ENCODE measurements at places on chromosomes 1 and 21.

DNA sequence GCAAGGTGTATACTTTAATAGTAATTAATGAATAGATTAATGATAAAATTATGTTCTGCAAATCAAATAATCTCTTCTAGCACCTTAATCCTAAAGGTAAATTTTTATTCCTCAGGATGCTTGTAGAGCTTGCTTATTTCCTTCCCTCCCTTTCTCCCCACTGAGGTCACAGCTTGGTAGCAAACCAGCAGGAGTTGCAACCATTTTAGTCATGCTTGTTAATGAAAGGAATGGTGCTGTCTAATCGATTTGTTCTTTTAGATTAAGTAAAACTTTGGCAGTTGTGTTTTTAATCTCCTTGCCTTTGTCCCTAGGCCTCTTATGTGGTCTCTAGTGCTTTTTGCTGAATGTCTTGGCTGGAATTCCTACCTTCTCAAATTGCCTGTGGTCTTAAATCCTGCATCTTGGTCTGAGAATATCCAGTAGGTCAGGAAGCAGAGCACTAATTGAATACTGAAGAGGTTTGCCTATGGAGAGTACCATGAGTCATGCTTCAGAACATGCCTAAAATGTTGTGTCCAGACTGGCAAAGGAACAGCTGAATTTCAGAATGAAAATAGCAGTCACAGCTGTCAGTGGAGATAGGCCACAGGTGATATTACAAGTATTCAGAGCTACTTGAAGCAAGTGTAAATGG lies 36.3 kb upstream of the RWDD3 start:
- no peak for DNase-seq

DNA sequence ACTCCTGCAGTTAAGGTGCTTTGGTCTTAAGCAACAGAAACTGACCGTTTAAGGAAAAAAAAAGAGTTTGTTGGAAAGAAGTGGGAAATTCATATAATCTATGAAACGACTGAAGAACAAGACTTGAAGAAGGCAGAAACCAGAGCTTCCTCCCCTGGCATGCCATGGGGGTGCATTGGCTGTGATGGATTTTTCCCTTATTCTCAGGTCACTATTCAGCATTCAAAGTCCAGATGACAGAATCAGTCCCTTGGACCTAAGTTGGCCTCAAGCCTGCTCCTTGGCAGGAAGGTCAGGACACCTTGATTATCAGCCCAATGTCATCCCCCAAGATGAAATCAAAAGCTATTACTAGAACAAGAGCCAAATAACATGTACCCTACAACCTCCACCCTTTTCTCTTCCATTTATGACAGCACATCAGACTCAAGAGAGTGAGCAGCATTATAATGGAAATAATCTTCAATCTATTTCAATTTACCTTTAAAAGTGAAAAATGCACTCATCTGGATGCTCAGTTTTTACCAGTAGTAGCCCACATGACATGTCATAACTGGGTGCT lies 15.8 kb upstream of the TMEM9 start:
- no peak for DNase-seq

DNA sequence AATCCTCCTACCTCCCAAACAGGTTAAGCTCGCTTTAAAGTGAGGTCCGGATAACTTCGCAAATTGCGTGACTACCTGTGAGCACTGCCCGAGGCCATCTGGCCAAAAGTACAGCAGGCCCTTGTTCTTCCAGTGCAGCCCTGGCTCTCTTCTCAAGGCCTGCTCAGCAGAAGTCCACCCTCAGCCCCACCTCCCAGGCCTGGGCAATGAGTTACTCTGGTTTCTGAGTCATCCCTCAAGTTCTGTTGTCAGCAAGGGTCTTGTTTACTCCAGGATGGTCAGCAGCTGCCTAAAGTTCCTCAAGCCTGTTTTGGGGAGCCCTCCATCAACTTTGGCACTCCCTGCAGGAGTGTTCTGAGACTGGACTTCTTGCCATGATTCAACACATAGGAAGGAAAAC lies 101.7 kb downstream of the BCAR3 start:
- no peak for DNase-seq

GRCh38 chr1:66730462-66730861 lies 21.8 kb upstream of the DYNLT5 start:
- DNase-seq: no peak

- no peak for DNase-seq
These were observed 20.7 kb downstream of the PHC2 start for GRCh38 chr1:33410091-33410701.

- DNase-seq: no peak
These were observed 9.8 kb downstream of the COL8A2 start for GRCh38 chr1:36115200-36115669.

DNA sequence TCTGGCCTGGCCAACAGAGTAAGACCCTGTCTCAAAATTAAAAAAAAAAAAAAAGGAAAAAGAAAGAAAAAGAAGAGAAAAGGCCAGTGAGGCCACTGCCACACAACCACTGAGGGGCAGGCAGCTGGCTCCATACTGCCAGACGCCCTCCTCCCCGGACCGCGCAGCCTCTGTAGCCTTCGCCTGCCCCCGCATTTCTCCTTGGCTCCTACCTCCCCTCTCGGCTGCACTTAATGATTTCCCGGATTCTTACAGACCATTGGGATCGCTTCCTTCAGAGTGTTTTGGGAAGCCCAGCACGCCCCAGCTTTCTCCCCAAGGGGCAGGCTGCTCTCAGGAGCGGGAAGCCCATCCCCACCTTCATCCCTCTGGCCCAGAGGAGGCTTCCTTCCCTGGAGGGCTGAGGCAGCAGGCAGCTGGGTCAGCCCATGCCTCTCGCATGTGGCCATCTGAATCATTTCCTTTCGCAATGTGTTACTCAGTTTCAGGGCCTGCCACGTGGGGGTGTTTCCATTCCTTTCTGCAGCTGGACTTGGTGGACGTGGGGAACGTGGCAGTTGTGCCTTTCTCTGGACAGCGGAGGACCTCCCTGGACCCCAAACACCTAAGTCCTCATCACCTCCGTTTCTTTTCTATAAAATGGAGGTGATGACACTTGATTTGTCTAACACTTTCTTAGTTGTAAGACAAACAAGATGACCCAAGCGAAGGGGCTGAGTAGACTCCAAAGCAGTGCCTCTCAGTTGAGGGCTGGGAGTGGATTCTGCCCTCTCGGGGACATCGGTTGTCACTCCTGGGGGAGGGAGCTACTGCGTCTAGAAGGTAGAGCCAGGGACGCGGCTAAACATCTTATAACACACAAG lies 2.3 kb downstream of the SLC2A5 start:
- DNase-seq: no peak

DNA sequence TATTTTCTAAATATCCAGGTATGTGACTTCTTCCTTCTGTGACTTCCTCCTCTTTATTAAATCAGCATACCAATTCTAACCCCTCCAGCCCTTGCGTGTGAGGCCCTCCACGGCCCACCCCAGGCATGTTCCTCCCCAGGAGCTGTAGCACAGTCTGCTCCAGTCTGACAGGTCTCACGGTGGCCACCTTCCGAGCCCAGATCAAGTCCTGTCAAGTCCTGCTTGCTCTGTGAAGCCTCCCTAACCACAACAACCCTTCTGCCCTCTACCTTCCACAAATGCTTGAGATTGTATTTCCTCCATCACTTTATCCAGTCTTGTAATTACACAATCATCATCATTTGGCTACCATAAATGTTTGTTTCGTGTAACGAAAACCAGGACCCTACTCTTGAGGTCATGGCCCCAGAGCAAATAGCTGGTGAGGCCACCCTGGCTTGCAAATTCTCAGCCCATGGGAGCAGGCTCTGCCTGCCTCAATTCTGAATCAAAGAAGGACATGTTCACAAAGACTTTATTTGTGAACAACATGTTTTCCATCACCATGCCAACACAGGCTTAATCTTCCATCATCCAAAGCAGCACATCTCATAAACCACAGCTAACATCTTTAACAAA lies 33.0 kb upstream of the S100A7 start:
- no peak for DNase-seq

GRCh38 chr1:31658721-31659120 lies 14.0 kb upstream of the PEF1 start:
- no peak for DNase-seq

- no peak for DNase-seq
These were observed 15.0 kb downstream of the CDKN2C start for GRCh38 chr1:50985094-50985493.

DNA sequence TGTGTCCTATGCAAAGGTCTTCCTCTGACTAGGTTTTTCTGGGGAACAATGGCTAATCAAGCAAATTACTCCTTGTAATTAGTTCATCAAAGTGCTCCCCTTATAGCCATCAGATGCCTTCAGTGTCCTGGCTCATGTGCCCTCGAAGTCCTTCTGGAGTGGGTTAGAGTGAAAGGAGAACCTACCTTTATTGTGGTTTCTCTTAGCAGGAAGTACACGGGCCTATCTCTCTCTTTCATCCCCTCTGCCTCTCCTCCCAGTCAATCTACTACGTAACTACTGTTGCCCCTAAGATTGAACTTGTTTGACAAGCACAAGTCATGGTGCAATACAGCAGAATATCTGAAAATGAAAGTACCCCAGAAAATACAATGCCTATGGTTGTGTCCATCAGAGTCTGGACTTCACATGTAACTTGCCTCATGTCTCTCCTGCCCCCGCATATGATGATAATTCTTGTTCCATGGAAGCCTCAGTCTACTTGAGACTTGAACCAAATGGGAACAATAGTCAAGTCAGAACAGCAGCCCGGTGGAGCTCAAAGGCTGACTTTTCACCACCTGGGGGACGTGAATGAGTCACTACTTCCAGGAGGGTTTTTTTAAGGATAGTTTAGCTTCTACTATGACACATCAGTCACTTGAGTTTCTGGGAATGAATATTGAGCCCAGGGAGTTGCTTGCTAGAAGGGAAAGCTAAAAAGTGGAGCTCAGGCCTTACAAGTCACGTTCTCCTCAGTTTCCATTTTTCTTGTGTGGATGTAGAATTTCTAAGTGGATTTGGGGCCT lies 243.6 kb downstream of the TNR start:
- DNase-seq: no peak

- DNase-seq: no peak
These were observed 32.6 kb upstream of the SPOCD1 start for GRCh38 chr1:31848381-31848897.

DNA sequence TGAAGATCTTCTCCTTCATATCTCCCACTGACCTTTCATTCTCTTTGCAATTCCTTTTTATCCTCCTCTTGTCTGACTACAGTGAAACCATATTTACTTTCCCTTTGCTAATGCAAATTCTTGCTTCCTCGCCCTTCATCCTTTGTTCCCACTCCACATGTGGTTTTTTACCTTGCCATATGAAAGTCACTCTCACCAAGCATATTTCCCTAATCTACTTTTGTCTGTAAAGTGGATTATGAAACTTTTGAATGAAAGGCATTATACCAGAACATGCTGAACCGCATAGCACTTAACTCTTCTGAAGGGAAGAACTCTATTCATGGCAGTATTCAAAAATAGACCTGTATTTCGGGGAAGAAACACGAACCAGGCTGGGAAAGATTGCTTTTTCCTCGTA lies 8.0 kb upstream of the TMPRSS15 start:
- DNase-seq: no peak

DNA sequence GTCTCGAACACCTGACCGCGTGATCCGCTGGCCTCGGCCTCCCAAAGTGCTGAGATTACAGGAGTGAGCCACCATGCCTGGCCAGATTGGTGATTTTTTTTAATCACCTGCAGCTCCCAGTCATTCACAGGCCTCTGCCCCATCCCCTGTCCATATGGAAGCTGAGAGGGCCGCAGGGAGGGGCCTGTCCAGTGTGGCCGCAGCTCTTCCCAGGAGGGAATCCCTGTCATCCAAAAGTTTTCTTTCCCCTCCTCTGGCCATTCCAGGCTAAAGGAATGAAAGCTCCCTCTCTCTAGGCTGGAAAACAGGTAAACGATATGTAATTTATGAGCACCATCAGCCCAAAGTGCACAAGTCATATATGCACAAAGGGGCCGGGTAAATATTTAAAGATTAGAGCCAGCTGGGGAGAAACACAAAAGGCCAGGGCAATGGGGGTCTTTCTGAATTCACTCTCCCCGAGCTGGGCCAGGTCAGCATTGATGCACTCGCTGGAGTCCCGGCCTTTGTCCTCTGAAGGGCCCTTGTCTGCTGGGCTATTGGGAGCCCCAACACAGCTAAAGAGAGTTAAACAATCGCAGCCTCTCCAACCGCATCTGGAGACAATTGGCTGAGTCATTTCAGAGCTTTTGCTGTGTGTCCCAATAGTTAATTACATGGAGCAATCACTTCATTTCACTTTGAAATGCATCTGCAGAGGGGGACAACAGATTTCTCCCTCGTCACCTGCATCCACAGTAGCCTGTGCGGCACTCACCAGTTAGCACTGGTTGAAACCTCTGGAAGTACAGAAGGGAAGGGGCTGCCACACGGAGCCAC lies 3.8 kb upstream of the HES3 start:
- no peak for DNase-seq

Data from GM18507 (cell line).